ENCODE measurements at places on chromosomes 6 and 20.

DNA sequence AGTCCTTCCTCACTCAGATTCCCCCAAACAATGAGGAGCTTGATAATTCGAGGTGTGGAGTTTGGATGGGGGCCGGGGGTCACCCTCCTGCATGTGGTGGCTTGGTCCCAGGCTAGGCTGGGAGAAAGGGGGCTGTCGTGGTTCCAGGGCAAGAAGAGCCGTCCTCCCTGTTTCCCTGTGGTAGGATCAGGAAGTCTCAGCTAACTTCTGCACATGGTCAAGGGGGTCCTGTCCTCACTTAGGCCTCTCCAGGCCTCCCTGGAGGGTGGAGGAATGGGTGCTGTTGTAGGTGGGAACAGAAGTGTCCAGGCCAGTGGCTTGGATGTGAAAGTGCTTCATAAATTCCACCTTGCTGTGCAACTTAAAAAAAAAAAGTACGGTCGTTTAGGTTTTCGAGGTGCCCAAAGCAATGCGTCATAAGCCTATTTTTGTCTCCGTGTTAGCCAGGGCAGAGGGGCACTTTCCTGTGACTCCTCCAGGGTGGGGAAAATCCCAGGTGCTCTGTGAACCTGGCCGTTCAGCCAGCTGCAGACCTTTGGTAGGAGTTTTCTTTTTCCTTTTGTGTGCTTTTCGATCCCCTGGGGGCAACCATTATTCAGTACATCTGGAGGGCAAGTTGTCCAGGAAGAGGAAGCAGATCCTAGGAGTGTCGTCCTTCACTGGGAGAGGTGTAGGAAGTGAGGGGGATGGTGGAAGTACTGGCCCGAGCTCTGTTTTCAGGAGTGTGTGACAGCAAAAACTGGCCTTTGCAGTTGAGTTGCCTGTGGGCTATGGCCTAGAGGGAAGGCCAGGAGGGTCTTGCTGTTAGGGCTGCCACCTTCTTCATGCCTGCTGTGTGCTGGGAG lies 9.6 kb downstream of the IGF2R start:
- no peak for DNase-seq

DNA sequence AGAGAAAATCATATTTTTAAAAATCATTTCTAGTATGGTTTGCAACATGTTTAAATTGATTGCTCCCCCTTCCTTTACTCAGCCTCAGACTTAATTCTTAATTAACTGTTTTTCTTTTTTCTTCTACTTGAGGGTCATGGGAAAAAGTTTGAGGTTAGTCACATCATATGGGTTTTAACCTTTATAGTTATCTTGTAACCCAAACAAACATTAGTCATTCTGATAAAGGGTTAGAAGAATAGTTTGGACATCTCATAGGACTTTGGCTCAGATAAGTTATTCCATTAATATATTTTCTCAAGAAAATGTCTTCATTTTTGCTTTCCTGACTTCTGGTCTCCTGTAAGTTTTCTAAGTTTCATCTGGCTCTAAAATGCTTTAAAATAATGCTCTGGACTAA lies 34.5 kb upstream of the TSPYL1 start:
- no peak for DNase-seq

DNA sequence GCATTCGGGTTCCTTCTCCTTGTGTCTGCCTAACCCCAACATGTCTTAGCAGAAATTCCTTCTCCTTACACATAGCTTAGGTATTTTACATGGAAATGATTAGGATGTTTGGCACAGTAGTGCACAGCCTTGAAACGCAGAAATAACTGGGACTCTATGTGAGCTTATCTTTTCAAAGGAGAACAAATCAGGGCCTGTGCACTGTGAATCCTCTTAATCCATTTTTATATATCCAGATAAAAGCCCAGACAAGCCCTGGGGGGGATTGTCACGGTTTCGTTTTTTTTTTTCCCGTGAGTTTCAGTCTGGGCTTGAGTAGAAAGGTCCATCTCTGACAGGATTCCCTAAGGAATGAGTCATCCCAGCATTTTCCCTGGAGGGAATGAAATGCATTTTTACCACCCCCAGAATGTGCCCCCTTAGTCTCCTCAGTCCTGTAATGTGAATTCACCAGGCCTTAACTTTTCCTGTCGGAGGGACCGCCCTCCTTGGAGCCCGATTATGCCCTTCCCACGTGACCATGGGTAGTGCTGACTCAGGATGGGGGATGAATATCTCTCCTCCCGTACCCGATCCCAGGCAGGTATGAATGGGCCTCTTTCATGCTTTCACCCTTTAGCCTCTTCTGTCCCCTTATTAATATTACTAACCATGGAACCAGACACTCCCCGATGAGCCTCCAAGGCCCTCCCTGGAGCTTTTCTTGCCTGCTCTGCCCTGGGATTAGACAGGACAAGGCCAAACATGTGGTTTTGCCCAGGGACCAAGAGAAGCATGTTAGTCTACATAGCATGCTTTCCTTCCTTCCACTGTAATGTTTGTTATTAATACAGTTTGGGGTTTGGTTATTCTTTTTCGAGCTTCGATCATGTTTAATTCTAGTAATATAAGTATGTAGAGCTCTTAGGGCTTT lies 23.9 kb upstream of the NAA20 start:
- DNase-seq, result no peak

GRCh38 chr6:135667691-135668455 lies 170.3 kb upstream of the AHI1 start:
- no peak for DNase-seq

GRCh38 chr20:38859070-38859690 lies 53.7 kb downstream of the PPP1R16B start:
- no peak for DNase-seq
